NCI-H1105 (cell line): ENCODE measurements at places on chromosomes 4 and X.

DNA sequence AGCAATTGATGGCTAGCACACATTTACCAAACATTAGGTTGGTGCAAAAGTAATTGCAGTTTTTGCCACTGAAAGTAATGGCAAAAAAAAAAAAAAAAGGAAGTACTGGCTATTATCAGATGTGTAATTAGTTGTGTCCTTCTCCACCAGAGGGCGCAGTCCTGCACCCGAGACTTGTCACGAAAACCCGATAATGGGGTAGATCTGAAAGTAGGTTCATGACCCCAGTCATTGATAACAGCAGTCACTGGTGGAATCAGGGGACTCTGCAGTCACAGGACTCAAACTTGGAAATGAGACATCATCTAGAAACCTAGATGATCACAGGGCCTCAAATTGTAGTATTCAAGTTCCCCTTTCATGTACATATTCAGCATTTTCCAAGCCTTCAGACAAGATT is 13.1 kb upstream of the ACOT9 start:
- DNase-seq, result peak; percentile 17

DNA sequence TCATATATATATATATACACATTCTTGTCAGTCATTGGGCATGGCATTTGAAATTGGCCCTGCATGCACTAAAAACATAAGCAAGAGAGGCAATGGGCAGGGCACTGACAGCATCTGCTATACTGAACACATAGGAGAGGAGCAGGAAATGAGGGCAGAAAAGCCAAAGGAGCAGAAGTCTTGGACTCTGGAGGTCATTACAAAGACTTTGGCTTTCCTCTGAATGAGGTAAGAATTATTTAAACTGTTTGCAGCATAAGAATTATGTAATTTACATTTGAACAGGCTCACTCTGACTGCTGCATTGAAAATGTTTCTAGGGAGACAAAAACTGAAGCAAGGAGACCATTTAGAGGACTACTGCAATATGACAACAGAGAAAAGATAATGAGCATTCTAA is 396.5 kb downstream of the PRDM5 start:
- no peak for DNase-seq

DNA sequence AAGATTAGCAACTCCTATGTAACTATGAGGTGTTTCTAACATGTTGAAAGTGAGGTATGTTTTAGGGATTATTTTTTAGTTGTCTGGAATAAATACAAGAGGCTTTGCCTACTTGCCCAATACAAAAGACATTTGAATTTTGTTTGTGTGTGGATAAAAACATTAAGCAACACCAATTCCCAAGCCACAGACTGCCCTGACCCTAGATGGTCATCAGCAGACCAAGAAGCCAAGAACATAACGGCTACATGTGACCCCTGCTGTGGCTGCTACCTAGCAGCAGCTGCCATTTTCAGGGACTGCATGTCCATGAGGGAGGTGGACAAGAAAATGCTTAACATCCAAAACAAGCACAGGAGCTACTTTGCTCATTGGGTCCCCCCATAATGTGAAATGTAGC is 70.5 kb upstream of the QRFPR start:
- DNase-seq, result no peak

GRCh38 chr4:56310401-56311125 is 76.7 kb downstream of the AASDH start:
- DNase-seq, result no peak

GRCh38 chrX:125198546-125198945 is 121.1 kb upstream of the TEX13C start:
- DNase-seq, result no peak

DNA sequence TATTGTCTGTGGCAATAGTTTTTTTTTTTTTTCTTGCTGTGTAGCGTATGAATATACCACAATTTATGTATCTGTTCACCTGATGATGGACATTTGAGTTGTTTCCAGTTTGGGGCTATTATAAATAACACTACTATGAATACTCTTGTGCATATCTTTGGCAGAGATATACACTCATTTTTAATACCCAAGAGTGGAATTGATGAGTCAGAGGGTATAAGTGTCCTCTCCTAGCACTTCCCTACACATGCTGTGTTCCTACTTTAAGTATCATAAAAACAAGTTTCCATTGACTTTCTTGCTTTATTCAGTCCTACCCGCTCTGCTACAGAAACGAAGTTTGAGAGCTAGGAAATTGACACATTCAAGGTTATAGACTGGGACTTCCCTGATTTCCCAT is 39.8 kb downstream of the XIAP start:
- no peak for DNase-seq

DNA sequence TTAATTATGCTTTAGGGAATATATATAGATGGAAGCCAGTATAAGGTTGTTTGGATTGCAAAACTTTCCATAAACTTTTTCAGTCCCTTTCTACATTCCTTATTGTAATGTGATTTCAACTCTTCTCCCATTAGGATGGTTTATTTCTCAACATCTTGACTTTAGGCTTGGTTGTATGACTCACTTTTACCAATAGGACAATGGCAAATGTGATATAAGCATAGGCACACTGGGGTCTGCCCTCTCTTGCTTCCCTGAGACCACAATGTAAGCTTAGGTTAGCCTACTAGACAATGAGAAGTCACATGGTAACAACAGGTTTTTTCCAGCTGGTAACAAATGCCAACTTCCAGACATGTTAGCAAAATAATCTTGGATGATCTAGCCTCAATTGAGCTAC is 163.3 kb upstream of the RBPJ start:
- no peak for DNase-seq

GRCh38 chr4:113893546-113893945 is 85.9 kb downstream of the ARSJ start:
- no peak for DNase-seq

- DNase-seq, result no peak
Measured at GRCh38 chr4:150256841-150257730, 178.8 kb downstream of the DCLK2 start.

- DNase-seq, result no peak
Measured at GRCh38 chr4:27217261-27217769, 356.7 kb downstream of the STIM2 start.

DNA sequence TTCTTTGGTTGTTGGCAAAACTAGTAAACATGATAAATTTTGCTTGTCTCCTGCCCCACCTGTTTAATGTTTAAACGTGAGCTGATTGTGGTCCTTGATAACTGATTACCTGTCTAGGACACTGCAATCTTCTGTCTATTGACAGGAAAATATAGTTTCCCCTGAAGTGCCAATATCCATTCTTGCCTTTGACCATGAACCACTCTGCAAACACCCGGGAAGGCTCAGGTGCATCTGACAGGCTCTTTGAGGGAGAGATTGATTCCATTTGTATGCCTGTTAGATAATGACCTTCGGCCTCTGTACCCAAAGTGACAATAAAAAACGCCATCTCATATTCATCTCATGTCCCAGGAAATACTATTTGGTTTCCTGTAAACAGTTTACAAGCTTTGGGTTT is 453.0 kb downstream of the CENPC start:
- no peak for DNase-seq
